GM12878 (cell line): ENCODE measurements at places on chromosomes 5 and 9.

- peak; percentile 39 for DNase-seq
Observed at GRCh38 chr5:95102687-95103086, 182.2 kb downstream of the MCTP1 start.

DNA sequence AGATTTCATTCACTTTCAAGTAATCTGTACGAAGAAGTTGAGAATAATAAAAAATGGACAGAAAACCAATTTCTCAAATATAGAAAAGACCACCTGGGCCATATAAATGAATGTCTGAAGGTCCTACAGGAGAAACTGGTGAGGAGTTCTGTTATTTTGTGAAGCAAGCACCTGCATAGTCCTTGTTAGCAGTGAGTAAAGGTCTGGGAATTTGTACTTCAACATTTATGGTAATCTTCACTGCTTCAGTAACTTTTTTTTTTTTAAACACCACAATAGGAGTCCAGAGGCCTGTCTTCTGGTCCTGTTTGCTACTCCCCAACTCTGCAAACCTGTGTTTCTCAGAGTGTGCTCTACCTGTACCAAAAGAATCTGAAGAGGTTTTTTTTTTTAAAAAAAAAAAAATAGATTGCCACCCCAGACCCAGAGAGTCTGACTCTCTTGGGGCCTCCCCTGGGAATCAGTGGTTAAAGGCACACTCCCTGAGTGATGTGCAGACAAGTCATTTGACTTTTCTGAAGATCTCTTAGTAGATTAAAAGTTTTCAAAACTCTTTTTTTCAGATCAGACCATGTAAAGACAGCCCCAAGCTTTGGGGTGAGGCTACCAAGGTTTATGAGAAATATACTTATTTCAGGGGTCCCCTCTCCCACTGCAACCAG is 55.5 kb downstream of the FAM81B start:
- DNase-seq, result no peak

DNA sequence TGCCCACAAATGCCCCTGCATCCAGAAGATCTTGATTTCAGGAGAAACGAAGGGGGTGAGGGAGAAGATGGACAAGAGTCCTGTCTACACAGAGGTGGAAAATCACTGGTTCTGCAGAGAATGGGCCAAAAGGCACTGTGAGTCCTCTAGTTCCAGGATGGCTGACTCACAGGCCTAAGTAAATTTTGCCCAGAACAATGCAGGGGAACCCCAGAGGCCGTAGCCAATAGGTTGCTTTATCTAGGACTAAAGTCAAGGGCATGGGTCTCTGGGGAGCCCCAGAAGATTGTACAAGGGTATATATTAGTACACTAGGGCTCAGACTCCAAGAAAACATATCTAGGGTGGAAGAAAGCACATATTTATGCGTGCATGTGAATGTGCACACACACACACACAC is 98.0 kb downstream of the SLIT3 start:
- no peak for DNase-seq

GRCh38 chr5:26495437-26495836 is 542.9 kb downstream of the CDH9 start:
- DNase-seq, result no peak

DNA sequence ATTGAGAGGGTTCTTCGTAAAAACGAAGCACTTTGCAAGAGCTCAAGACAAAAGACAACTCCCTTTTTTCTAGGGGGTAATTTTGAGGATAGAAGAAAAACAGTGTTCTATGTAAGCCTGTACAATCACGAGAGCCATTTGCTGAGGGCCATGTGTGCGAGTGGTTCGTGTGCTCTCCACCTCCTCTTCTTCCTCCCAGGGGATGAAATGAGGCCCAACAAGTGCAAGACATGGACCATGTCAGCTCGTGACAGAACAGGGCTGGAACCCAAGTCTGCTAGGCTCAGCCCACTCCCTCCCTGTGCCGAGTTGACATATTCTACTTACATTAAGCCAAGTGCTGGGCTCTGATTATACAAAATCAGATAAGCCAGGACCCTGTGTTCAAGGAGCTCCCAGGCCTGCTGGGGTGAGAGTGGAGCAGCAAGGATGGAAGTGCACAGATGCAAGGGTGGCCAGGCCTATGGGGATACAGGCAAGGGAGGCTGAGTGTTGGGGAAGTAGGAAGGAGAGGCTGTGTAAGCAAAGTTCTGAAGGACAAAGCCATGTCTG is 97.9 kb upstream of the MSX2 start:
- no peak for DNase-seq

GRCh38 chr9:130233587-130233945 is 32.0 kb upstream of the HMCN2 start:
- no peak for DNase-seq

DNA sequence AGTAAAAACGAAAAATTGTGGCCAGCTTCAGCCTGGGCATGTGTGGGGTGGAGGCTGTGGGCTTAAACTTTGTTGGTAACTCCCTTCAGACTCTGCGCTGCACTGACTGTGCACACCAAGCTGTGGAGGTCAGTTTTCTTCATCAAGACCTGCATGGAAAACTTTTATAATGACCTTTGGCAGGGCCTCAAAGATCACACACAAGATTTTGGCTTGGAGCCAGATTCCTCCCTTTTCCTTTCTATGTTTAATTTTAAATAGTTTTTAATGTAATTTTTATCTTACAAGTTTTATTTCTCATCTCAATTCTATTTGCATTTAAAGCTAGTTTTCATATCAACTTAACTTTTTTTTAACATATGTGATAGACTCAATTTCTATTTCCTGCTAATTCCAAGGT is 1211.1 kb upstream of the CDH18 start:
- DNase-seq, result no peak

DNA sequence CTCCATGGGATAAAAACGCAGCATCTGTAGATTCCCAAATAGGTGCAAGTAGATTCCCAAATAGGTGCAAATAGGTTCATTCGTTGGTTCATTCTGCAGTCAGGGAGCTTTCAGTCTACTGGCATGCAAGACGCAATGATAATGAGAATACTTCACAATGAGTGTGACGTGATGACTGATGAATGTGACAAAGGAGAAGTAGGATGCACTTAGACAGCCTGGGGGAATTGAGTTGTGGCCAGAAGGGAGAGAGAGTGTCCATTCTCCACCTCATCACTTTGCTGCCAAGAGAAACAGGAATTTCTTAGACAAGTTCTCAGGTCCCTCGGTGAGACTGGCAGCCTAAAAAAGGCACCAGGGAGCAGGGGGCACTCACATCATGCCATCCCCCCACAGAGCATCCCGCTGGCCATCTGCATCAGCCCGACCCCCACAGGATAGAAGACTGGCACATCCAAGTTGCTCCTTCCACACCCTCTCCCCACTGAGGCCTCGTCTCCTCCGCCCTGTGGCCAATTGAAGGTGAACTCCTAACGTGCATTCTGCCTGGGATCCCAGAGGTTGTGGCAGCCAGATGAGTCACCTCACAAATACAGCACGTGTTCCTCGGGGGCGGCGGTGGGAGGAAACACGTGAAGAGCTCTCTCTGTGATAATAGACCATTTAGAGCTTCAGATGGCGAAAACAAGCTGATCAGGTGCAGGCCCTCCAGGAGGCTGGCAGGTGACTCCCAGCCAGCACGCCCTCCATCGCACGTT is 19.9 kb upstream of the KCNIP1 start:
- no peak for DNase-seq

GRCh38 chr9:34797367-34797766 is 87.4 kb upstream of the CCL21 start:
- no peak for DNase-seq

GRCh38 chr5:66157046-66157445 is 12.9 kb downstream of the SREK1 start:
- no peak for DNase-seq

GRCh38 chr9:99948896-99949295 is 42.4 kb downstream of the STX17 start:
- no peak for DNase-seq

GRCh38 chr5:94751460-94751859 is 133.0 kb downstream of the SLF1 start:
- no peak for DNase-seq

DNA sequence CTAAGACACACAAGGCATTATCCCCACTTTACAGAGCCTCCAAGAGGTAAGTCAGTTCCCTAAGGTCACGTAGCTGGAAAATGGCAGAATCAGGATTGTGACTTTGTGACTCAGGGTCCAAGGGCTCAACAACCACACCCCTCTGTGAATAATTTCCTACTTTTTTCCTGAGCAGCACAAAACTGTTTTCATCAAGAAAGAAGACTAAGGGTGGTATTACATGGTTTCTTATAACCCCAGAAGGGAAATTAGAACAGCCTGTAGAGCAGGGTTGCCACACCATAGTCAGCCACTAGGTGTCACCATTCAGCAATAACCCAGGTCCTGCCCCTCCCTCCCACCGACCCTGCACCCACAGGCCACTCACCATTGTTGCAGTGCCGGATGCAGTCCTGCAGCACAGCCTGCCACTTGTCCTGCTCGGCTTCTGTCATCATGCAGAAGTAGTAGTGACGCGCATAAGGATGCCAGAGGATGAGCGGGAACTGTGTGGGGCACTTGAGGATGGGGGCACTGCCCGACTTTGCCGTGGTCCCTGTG is 72.1 kb downstream of the LRSAM1 start:
- DNase-seq, result no peak

DNA sequence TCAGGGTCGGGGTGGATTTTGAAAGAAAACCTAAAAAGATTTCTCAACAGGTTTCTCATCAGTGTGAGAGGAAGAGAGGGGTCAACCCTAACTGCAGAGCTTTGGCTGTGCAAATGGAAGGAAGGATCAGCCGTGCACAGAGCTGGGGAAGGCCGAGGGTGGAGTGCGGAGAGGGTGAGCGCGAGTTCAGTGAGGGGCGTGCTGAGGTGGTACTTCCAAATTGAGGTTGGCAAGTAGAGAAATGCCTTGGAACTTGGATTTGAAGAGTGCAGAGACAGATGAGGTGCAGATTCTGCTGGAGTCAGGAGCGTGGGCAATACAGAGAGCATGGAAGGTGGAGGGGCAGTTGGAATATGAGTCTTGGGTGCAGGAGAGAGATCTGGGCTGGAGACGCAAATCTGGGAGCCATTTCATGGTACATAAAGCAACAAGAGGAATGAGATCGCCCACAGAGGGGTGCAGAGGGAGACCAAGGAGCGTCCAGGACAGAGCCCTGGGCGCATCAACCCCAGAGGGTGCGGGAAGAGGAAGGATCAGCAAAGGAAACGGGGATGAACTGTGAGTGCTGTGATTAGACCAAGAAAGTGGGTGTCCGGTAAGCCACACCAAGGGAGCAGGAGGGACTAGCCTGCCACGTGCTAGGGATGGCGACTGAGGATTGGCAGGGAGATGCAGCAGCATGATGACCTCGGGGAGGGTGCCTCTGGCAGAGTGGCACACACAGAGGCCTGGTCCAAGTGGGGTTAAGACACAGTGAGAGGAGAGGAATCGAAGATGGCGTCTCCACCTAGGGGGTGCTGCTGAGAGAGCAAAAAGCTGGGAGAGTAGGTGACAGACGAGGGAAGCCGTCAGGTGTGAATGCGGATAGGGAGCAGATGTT is 105.8 kb downstream of the ADAMTS2 start:
- DNase-seq, result no peak

GRCh38 chr5:36535859-36536615 is 70.4 kb upstream of the SLC1A3 start:
- DNase-seq, result no peak

DNA sequence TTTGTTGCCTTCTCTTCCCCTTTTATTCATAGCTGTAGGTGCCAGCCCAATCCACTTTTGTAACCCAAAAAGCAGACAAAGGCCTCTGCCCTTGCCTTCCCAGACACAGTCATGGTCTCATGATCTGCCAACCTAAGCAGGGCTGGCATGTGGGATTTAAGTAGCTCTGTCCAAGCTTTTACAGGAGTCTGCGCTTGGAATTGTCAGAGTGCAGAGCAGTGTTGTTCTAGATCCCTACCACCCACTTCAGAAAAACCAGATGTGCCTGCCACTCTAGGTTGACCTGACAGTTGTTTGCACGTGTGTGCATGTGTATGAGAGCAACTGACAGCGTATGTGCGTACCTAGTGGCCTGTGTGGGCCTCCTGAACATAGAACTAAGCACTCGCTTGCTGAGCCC is 87.8 kb upstream of the SPRY4 start:
- no peak for DNase-seq

DNA sequence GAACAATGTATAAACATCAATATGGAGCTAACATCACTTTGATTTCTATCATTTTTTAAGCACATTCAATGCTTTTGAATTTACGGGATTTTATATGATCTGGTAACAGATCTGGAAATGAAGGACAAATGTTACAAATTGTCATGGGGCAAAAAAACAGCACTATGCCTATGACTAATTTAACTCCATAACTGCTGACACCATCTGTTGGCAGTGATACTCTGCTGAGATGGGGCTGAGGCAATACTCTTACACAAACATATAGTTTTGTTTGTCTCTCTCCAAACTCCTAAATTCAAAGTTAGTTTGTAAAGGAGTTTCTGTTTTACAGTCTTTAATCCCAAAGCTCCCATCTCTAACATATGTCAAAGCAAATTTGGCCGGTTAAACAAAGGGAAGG is 132.5 kb upstream of the FER start:
- no peak for DNase-seq

DNA sequence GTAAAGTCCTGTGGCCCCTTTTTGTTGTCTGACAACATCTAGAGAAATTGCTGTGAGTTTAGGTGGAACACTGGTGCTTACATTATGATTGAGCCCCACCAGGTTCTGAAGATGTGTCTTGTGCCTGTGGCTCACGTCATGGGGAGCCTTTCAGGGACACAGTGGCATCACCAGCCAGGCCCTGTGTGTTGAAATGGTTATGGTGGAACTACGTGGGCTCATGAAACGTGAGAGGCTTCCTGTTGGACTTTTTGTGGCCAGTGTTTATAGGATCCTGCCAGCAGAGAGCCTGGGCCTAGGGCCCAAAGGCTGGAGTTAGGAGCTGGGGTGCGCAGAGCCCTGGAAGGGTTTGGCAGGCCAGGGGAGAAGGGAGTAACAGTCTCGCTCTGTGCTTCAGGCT is 46.8 kb downstream of the TENT4A start:
- DNase-seq, result no peak

DNA sequence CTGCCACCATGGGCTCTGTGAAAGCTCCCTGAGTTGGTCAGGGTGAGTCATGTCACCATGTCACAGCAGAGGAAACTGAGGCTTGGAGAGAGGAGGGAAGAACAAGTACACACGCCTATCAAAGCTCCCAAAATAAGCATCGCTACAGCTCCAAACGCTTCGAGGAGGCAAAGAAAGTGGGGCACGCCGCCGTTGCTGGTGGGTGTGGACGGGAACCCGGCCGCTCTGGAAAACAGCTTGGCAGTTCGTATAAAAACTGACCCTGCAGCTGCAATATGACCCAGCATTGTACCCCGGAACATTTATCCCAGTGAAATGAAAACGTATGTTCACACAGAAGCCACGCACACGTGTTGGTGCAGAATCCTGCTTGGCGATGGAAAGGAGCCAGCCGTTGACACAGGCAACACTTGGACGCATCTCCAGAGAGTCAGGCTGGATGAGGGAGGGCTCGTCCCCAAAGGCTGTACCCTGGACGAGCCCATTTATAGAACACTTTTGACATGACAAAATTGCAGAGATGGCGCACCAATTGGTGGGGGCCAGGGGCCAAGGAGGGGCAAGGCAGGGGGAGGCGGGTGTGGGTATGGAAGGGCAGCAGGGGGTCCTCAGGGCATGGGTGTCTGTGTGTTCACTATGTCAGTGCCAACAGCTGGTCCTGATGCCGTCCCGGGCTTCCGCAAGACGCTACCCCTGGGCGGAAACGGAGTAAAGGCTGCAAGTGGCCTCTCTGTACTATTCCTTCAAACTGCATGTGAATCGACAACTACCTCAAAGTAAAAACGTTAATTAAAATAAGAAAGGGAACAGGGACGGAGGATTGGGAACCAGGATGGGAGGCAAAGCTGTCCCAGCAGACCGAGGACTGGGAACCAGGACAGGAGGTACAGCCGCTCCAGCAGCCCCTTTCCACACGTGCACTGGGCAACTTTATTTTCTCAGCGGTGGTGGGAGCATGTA is 173.0 kb downstream of the OLFM1 start:
- no peak for DNase-seq
